Cardiac muscle cell (in vitro differentiated cells and primary cell): ENCODE measurements at places on chromosomes 4 and X. TPM values are rescaled to one million over a fixed set of nuclear protein-coding genes. Genes with fewer than 3 reads are reported as not detected.
A peak's percentile ranks its signal among the peaks of the same experiment; 100 is the strongest.

Gene EFHC2
- total RNA-seq: 2.2 and 6.5 TPM in 2 replicates

Gene ETDA
- total RNA-seq: not detected in 2 replicates

Gene NKX6-1
- total RNA-seq: not detected in 2 replicates

Gene SYTL5
- total RNA-seq: 3.5 and 3.7 TPM in 2 replicates

Gene SPARCL1
- total RNA-seq: 0.11 TPM in 1 of 2 replicates, not detected in the other

Gene GLOD5
- total RNA-seq: not detected in 2 replicates

Gene SULT1E1
- total RNA-seq: not detected in 2 replicates

Gene MAOA
- total RNA-seq: 4.3 and 10.3 TPM in 2 replicates

Gene CORIN
- 118 and 169 TPM in 2 replicates for total RNA-seq

Gene GAGE12E
- total RNA-seq: not detected in 2 replicates

Gene MYOZ2
- total RNA-seq: 18.0 and 29.0 TPM in 2 replicates

Gene F9
- total RNA-seq: not detected in 2 replicates

Gene ARSJ
- total RNA-seq: 0.30 and 0.85 TPM in 2 replicates

- DNase-seq: no peak
Observed at GRCh38 chrX:119605464-119606279, 552 bp downstream of the NKRF start.

DNA sequence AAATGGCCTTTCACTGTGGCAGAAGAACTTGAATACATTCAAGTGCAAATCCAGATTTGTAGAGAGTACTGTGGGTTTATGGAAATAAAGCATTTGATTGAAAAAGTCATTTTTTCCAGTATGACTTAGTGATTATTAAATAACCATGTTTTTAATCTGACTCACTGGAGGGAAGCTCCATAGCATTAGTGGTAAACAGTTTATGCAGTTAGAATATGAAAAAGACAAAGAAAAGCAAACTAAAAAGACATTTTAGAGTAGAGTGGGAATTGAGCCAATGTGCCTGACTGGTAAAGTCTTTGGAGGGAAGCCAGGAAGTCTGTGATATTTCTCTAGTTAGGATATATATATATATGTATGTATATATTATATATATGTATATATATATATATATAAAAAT, 53.4 kb downstream of the FAT4 start:
- DNase-seq: peak; percentile 66

DNA sequence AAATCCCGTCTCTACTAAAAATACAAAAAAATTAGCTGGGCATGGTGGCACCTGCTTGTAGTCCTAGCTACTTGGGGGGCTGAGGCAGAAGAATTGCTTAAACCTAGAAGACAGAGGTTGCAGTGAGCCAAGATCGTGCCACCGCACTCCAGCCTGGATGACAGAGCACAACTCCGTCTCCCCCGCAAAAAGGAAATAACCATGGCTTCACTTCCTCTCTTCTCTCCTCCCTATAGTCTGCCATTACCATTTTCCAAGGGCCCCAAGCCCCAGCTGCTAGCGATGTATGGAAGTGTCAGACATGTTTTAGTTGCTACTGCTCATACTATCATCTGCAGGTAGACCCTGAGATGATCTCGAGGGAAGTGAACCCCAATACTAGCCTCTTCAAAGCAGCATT, 177.3 kb upstream of the FAM9B start:
- no peak for DNase-seq

- peak; percentile 49 for DNase-seq
Observed at GRCh38 chr4:181909368-181909767, 333.8 kb upstream of the TENM3 start.

DNA sequence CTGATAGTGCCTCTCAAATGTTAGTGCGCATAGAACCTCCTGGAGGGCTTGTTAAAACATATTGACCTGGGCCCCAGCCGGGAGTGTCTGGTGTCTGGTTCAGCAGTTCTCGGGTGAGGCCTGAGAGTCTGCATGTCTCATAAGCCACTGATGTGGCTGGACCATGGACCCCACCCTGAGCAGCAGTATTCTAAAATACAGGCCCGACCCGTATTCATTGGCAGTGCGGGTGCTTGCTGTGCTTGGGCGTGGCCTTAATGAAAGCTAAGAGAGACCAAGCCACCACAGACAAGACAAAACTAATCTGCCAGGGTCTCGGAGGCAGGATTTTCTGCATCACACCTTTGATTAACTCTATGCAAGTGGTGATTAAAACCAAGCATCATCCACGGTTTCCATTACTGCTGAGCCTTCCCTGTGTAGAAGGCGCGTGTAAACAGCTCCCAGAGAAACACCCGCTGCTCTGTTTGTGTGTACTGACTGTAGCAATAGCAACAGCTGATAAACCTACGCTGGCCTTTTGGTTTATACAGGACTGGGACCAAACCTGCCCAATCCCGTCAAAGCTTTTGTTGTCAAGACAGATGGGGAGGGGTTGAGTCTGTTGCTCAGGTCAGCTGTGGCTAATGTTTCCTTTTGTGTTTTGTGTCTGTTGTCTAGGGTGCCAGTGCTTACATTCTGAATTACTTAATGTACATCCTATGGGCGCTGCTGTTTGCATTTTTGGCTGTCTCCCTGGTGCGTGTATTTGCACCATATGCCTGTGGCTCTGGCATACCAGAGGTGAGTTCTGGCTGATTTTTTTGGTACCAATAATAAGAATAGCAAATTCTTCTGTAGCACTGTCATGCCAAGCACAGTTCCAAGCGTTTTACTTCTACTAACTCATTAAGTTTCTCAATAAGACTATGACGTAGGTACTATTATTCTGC, 40.8 kb downstream of the CLCN4 start:
- DNase-seq: peak; percentile 28

DNA sequence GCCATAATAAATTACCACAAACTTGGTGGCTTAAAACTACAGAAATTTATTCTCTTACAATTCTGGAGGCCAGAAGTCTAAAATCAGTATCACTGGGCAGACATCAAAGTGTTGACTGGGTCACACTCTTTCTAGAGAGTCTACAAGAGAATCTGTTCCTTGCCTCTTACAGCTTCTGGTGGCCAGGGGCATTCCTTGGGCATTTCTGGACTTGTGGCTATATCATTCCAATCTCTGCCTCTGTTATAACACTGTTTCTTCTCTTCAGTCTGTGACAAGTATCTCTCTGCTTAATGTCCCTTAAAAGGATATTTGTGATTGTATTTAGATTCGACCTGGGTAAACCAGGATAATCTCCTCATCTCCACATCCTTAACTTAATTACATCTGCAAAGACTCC, 207.3 kb upstream of the DCAF8L1 start:
- DNase-seq: no peak

GRCh38 chr4:68592673-68593072, 16.6 kb upstream of the UGT2B17 start:
- DNase-seq: no peak

DNA sequence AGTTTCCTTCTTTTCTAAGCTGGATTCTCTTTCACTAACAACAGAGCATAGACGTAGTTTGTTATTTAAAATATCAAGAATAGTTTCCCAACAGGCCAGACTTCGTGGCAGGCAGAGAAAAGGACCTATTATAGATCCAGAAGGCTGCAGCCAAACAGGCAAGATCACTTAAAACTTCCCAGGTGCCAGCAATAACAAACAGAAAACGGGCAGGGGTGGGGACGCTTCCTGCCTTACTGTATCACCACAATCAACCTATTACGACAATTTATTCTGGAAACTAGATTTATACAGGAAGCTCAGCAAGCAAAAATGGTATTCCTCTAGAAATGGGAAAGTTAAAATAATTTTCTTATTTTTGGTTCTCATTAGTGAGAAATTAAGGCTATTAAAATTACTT, 22.1 kb downstream of the RWDD4 start:
- DNase-seq: peak; percentile 26

DNA sequence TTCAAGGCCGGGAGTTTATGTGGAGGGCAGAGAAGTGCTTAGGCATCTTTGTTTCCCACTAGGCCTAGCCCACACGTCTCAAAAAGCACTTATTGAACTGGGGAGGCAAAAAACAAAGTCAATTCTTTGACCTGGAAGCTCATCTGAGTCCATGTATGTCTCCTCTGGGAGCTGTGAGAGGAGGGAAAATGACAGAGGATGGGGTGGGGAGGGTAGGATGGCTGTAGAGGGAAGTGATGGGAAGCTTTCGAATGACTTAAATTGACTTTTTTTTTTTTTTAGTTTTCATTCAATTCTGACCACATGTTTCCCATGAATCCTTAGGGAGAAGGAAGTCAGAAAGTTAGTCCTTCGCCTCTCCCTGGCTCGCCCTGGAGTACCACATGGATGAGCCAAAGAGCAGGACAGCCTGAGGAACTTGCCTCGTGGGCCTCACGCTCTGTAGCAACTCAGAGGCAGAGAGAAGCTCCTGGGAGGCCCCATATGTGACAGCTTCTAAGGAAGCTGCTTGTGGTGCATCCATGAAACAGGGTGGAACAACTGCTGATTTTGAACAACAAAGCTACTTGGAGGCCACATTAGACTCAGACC, 45.0 kb downstream of the NHSL2 start:
- no peak for DNase-seq

DNA sequence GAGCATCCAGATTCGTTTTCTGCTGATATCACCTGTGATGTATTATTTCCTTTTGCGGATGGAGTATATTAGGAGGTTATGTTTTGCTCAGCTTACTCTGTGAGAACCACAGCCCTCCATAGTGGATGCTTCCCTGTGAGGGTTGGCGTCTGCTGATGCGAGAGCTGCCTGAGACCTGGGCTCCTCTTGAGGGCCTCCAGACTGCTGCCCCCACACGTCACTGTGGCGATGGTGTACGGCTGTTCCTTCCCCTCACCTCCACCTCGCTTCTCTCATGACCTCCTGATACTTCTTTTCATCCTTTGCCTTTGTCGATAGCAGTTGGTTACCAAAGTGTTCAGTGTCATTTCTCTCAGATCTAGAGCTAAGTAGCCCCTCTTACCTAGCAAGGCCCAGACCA, 71.7 kb downstream of the TNIP2 start:
- no peak for DNase-seq

GRCh38 chrX:134423606-134424005, 36.4 kb upstream of the HPRT1 start:
- peak; percentile 50 for DNase-seq

- DNase-seq: no peak
Observed at GRCh38 chrX:50596056-50596455, 125.4 kb upstream of the DGKK start.

GRCh38 chr4:17347445-17347844, 164.4 kb downstream of the QDPR start:
- peak; percentile 36 for DNase-seq

DNA sequence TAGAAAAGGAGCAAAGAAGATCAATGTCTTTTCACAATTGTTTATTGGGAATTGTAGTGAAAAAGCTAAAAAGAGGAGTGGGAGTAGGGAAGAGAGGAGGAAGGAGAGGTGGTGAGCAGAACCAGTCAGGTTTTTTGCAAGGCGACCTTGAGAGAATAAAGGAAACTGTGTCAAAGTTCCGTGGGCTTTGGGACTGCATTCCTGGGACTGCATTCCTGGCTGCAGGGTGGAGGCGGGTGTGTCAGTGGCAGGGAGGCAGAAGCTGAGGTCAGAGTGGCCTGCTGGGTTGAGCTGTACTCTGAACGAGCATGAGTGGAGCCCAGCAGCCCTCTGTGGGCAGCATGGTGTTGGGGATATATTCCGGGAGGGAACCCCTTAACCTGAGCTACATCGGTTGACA, 66.8 kb upstream of the UCP1 start:
- DNase-seq: peak; percentile 52

- DNase-seq: no peak
Observed at GRCh38 chrX:49058794-49059193, at the start of gene CCDC120. CCDC120 (plus strand) TSS chrX:49058999; CDS start chrX:49062042, 3,043 bp downstream.

GRCh38 chr4:170414961-170415360, 325.2 kb upstream of the AADAT start:
- DNase-seq: no peak

GRCh38 chr4:174865418-174865985, 36.5 kb upstream of the GLRA3 start:
- no peak for DNase-seq

DNA sequence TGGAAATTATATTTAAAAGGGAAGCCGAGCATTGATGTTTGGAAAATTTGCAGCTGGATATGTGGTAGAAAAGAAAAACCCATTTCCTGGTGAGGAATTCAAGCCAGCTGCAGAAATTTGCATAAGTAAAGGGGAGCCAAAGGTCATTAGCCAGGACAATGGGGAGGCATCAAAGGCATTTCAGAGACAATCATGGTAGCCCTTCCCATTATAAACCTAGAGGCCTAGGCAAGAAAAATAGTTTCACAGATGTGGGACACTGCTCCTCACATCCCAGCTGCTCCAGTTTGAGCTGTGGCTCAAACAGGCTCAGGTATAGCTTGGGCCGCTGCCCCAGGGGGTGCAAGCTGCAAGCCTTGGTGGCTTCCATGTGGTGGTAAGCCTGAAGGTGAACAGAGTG, 35.8 kb downstream of the NAP1L3 start:
- no peak for DNase-seq

GRCh38 chr4:127776620-127777019, 5.5 kb upstream of the HSPA4L start:
- no peak for DNase-seq

- no peak for DNase-seq
Observed at GRCh38 chr4:1488357-1488756, 82.1 kb upstream of the NKX1-1 start.

GRCh38 chrX:24542756-24543155, 77.7 kb downstream of the PDK3 start:
- DNase-seq: no peak

- no peak for DNase-seq
Observed at GRCh38 chrX:34130980-34131744, 952 bp downstream of the FAM47A start.

DNA sequence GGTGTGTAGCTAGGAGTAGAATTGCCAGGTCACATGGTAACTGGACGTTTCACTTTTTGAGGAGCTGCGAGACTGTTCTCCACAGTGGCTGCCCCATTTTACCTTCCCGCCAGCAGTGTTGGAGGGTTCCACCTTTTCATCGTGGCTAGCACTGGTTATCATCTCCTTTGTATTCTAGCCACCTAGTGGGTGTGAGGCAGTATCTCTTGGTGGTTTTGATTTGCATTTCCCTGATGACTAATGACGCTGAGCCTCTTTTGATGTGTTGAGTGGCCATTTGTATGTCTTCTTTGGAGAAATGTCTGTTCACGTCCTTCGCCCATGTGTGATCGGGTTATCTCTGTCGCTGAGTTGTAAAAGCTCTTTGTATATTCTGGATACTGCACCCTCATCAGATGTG, 10.6 kb downstream of the ABCD1 start:
- no peak for DNase-seq

GRCh38 chr4:949656-950055, 17.4 kb downstream of the TMEM175 start:
- DNase-seq: no peak

DNA sequence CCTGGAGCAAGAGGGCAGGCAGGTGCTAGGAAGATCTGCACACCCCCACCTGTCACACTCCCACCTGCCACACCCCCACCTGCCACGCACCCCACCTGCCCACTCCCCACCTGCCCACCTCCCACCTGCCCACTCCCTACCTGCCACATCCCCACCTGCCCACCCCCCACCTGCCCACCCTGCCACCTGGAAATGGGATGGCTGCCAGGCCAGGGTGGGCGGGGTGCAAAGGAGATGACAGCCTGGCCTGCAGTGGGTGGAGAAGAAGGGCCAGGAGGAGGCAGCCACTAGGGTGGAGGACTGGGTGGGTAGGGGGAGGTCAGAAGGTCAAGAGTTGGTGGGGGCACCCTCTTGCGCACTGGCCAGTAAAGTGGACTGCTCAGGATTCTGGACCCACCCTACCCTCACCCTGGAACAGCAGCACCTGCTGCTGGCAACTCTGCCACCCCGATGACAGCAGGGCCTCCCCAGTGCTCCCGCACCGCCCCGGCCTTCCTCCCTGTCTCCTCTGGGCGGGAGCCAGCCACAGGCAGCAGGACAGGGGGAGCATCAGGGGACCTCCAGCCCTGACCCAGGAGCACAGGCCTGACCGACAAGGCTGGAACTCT, 66.8 kb upstream of the NKX1-1 start:
- no peak for DNase-seq
